Amniotic epithelial cell (primary cell): ENCODE measurements at places on chromosomes 12 and 14.

GRCh38 chr14:20434701-20435581 is 1.0 kb downstream of the KLHL33 start:
- DNase-seq = no peak

GRCh38 chr12:56151672-56152131 is 685 bp upstream of the MYL6B start:
- DNase-seq = no peak

DNA sequence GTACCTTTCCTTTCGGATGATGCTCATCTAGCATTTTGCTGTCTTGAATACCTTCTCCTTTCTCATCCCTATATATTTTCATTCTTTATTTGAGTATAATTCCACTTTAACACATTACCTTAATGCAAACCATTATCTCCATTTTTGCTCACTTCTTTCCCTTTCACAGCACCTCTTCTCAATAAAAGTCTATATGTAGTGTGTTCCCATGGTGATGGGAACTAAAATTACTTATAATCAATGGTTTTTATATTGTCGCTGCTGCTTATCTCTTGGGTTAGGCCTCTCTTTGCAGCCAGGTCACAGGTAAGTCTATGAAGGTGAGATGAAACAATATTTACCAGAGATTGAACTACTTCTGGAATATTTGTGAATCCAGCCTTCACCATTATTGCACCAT is 121.6 kb upstream of the FGD4 start:
- no peak for DNase-seq

DNA sequence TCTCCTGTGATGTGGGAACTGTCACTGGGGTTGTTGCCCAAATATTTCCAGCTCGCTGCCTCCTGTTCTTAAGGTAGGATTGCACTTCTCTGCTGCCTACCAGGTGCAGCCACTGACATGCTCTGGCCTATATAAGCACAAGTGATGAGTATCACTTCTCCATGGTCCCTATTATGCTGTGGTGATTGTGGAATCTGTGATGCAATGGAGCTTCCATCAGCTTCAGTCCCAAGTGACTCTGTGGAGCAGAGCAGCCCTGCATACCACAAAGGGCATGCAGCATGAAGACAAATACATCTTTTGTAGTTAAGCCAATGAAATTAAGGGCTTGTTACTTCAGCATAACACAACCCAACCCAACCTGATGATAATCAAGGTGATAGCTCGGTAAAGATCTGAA is 43.5 kb downstream of the CKAP4 start:
- no peak for DNase-seq

GRCh38 chr14:73245480-73246325 is 8.4 kb downstream of the PAPLN start:
- peak; percentile 40 for DNase-seq

GRCh38 chr12:15000575-15000974 is 27.7 kb downstream of the PDE6H start:
- DNase-seq = no peak

GRCh38 chr14:68924186-68925158 is 54.6 kb downstream of the ACTN1 start:
- no peak for DNase-seq

DNA sequence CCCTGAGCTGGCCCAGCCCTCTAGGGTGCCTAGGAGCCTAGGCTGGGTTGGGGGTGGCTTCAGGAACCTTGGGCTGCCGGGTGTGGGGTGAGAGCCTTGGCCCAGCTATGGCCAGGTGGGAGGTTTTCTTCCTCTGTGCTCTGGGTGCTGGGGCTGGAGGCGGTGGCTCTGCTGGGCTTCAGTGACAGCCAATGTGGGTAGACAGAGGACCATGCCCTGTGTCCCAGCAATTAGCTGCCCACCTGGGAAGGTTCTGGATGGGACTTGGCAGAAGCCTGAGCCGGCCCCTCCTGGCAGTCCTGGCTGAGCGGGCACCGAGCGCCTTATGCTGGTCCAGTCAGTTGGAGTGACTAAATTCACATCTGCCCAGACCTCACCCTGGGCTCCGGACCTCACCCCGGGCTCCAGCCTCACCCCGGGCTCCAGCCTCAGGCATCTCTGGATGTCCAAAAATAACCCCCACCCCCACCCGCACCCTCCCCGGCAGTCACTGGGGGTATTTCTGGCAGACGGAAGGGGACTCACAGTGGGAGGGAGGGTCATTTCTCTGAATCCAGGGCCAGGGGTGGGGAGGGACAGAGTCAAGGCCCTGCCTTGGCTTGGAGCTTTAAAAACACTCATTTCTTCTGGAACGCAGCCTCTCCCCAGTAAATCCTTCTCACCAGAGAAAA is 46.9 kb downstream of the CYP46A1 start:
- DNase-seq = no peak

DNA sequence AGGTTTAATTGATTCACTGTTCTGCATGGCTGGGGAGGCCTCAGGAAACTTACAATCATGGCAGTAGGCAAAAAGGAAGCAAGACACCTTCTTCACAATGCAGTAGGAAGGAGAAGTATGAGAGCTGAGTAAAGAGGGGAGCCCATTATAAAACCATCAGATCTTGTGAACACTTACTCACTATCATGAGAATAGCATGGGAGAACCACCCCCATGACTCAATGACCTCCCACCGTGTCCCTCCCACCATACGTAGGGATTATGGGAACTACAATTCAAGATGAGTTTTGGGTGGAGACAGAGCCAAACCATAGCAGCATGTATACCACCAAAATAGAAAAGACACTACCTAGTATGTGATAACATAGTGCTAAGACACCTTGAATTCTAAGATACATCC is 2.9 kb upstream of the HMGA2 start:
- DNase-seq = no peak

GRCh38 chr12:101612160-101612916 is 17.6 kb downstream of the MYBPC1 start:
- peak; percentile 1 for DNase-seq

DNA sequence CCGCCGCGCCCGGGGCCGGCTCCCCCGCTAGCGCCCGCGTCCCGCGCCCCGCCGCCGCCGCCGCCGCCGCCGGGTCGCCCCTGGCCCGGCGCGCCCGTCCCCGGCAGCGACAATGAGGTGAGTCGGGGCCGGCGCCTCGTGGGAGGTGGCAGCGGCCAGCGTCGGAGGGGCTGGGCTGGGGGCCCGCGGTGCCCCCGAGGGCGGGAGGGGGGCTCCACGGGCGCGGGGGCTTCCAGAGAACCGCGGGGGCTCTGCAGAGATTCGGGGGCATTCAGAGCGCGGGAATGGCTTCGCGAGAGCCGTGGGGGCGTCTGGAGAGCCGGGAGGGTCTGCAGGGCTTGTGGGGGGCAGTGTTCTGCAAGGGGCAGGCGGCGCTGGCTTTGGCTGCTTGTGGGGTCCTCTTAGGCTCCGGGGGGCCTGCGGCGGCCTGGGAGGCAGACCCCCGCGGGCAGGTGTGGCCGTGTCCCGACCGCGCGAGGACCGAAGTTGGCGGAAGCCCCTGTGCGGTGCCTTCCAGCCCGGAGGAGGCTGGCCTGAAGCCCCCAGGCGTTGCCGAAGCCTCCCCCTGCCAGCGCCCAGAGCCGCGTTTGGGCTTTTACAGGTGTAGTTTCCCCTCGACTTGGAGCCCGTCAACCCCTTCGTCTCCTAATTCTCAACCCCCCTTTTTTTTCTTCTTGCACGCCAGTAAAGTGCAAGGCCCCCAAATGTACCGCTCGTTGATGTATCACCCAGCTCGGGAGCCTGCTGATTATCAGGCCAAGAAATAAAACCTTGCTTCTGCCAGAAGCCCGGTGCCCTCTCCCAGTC is 93.1 kb upstream of the EVL start:
- DNase-seq = no peak

DNA sequence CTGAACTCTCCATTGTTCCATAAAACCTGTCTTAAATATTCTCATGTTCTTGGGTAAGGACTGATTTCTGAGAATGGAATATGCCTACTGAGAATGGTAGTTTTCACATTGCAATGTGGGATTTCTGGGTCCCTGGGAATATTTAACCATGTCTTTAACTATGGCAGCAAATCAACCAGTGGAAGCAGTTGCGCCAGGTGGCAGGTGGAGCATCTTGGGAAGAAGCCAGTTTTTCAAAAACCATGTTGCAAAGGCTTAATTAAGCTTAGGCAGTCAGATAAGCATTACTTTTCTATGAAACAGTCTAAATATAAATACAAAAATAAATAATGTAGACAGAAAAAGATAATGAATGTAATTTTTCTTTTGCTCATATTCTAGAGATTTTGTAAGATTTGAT is 448.1 kb downstream of the ADAMTS20 start:
- no peak for DNase-seq

- no peak for DNase-seq
Measured at GRCh38 chr14:69093631-69094421, 59.1 kb downstream of the DCAF5 start.

GRCh38 chr12:118851891-118852290 is 129.4 kb upstream of the SRRM4 start:
- no peak for DNase-seq

- DNase-seq = no peak
Measured at GRCh38 chr14:101933209-101933608, 31.2 kb upstream of the DYNC1H1 start.

DNA sequence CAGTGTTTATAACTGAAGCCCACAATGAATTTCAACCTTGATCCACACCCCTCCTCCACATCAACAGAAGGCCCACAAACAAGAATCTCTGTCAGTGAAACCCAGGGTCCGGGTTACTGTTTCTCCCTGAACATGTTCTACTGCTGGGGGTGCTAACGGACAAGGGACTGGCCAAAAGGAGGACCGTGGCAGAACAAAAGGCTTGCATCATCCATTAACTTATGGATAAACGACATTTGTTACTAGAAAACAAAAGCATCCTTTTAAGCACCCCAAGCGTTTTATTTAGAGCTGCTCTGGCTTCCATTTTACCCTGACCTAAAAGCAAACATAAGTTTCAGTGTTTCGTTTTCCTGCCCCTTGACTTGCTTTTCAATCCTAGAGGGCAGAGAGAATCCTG is 32.2 kb downstream of the BRAP start:
- no peak for DNase-seq

- DNase-seq = peak; percentile 33
Measured at GRCh38 chr12:65171870-65172269, 2.5 kb downstream of the LEMD3 start.

- DNase-seq = no peak
Measured at GRCh38 chr12:124006846-124007713, 34.1 kb downstream of the ZNF664 start.

DNA sequence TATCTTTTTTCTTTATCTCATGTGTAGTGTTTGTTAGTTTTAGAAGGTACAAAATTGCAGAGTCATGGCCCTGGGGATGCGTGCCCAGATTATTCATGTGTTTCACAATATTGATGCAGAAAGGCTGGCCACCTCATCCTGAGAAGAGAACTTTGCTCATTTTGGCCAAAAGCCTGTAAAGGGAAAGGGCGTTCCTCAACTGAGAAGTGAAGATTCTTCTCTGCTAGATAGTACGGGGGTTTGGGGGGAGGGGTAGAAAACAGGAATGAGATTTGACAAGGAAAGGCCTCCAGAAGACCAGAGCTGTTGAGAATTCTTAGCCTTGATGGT is 1.7 kb downstream of the MGST1 start:
- DNase-seq = peak; percentile 96

DNA sequence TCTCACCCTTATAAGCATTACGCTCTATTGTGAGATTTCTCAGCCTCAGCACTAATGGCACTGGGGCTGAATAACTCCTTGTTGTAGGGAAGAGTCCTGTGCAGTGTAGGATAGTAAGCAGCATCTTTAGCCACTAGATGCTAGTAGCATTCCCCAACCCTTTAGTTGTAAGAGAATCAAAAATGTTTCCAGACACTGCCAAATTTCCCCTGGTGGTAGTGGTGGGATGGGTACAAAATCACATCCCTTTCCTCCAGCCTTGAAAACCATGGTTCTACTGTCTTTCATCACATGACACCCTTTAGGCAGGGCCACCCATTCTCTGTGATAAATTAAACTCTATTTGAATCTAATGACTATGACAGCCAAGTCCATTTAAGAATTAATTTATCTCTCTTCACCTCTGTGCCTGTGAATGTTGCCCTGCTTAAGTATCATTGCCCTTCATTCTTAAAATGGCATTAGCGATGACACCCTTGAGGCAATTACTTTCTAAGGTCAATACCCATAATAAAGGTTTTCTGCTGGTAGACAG is 199.4 kb downstream of the ANO4 start:
- no peak for DNase-seq

DNA sequence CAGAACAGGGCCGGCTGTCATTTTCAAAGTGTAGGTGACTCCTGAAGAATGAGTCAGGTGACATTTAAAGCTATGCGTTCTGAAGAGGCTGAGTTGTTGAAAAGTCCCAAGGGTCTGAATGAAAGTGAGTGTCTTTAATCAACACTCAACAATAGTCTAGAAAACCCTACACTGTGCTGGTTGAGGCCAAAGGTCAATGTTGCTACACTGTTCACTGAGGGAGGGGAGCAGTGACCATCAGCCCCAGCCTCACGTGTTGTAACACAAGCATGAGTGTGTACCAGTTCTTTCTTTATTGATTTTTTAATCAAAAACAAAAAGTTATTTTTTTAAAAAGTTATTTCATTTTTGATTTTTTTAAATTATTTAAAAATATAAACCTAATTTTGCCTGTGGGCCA is 418.8 kb upstream of the LRFN5 start:
- DNase-seq = no peak

GRCh38 chr14:101826351-101826750 is 64.8 kb downstream of the PPP2R5C start:
- DNase-seq = no peak

DNA sequence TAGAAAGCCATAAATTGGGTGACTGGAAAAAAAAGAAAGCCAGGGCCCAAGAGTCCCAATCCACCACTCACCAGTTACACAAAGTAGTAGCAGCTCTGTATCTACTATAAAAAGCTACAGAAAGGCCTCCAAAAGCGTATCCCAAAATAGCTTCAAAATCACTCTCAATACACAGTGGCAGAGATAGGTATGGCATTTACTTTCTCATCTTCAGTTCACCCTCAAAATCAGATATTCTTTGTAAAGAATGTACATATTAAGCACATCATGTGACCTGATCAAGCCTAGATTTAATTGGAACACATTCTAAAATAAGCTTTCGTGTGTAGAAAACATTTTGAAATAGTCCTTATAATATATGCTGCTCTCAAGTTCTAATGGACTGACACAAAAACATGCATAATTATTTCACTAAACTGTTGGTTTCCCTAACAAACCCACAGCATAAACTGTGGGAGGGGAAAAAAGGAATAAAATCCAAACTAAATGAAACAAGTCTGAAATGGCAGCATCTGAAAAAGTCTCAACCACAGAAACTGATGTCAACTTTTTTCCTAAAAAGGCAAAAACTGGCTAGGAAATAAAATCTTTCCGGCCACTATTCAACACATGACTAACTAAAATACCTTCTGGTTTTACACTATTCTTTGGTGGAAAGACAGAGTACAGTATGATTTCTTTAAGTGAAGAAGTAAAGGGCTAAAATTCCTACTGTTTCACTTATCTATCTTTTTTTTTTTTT is 25.9 kb downstream of the UBE2N start:
- peak; percentile 68 for DNase-seq

- DNase-seq = peak; percentile 29
Measured at GRCh38 chr12:119704065-119704747, 36.3 kb downstream of the PRKAB1 start.

- DNase-seq = no peak
Measured at GRCh38 chr14:85106506-85106905, 423.4 kb upstream of the FLRT2 start.
